Fibroblast of skin of scalp (primary cell): ENCODE measurements at places on chromosomes 5 and 9.

GRCh38 chr5:105350486-105351140 lies 1788.0 kb upstream of the NUDT12 start:
- DNase-seq = no peak

GRCh38 chr9:99745085-99745484 lies 76.6 kb upstream of the NR4A3 start:
- no peak for DNase-seq

GRCh38 chr5:34598177-34598794 lies 57.8 kb upstream of the RAI14 start:
- DNase-seq = peak; percentile 93

DNA sequence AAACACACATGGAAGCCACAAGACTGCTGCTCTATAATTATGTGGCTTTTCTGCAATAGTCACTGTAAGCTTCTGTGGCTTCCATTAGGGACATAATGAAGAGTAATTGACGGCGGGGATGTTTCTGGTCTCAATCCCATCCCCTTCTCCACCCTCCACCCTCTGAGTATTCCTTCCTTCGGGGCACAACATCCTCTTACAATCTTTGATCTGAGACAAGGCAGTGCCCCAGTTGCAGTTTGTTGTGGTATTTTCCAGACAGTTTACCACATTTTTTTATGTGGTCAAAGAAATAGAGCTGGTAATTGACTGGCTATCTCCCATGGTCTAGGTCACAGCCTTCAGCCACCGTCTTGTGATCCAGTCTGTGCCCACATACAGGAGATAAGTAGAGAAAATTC lies 277.7 kb downstream of the NR2F1-AS1 start:
- DNase-seq = no peak

- peak; percentile 57 for DNase-seq
Observed at GRCh38 chr9:131762356-131762932, 22.6 kb upstream of the RAPGEF1 start.

- no peak for DNase-seq
Observed at GRCh38 chr9:91908746-91909145, 41.3 kb downstream of the ROR2 start.

- no peak for DNase-seq
Observed at GRCh38 chr5:1033178-1033577, 24.6 kb downstream of the NKD2 start.

DNA sequence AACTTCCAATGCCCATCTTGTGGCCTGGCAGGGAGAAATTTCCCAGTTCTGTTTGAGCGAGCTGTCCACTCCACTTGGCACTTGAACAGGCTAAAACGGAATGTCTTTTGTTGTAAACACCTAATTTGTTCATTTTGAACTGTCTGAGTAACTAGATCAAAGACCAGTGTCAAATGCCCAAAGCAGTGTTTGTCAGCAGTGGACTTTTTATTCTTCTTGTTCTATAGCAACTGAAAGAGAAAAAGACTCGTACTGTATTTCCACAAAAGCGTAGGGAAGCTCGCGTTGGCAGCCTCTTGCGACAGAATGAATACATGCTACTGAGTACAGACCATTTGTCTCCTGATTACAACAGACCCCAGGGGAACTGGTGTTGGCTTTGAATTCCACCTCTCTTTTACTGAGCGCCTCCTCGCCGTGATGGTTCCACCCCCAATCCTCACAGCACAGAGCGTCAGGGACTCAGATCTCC lies 601.8 kb upstream of the ZNF608 start:
- peak; percentile 18 for DNase-seq
